HFFc6 (cell line): ENCODE measurements at places on chromosomes 2 and 18.

DNA sequence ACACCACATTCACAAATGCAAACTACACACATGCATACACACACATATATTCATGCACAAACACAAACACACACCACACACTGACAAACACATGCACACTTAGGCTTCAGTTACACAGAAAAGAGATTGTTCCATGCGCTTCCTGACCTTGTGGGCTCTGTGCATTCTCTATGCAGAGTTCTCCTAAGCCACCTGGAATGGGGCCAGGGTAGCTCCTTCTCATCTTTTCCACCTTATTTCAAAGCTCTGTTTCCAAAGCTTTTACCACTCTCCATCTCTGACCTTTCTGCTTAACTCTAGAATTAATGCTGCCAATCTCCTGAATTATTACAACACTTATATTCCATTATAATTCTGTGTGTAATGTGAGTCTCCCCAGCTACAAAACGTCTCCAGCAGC lies 522.3 kb upstream of the MYT1L start:
- no peak for DNase-seq

GRCh38 chr2:217899231-217900009 lies 103.4 kb downstream of the TNS1 start:
- peak; percentile 88 for DNase-seq

GRCh38 chr2:903223-903900 lies 47.3 kb upstream of the SNTG2 start:
- DNase-seq: no peak

- DNase-seq: no peak
These were observed 845 bp downstream of the CFAP210 start for GRCh38 chr2:169693360-169693759.

DNA sequence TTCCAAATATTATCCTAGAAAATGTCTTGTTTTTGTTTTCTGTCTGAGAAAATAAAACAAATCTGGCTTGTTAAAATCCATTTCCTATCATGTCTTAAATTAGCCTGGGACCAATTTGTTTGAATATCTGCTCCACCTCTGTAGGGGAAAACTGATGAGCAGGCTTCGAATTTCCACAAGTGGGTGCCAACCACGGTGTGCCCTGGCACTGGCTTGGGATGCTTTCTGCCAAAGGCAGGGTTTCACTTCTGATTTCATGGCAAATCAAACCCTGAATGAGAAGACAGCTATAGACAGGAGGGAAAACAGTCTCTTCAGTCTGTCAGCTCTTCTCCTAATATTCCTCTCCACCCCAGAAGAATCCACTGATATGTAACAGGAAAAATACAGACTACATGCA lies 33.7 kb upstream of the STAT4 start:
- DNase-seq: no peak

GRCh38 chr2:171837736-171838135 lies 56.3 kb downstream of the SLC25A12 start:
- no peak for DNase-seq

DNA sequence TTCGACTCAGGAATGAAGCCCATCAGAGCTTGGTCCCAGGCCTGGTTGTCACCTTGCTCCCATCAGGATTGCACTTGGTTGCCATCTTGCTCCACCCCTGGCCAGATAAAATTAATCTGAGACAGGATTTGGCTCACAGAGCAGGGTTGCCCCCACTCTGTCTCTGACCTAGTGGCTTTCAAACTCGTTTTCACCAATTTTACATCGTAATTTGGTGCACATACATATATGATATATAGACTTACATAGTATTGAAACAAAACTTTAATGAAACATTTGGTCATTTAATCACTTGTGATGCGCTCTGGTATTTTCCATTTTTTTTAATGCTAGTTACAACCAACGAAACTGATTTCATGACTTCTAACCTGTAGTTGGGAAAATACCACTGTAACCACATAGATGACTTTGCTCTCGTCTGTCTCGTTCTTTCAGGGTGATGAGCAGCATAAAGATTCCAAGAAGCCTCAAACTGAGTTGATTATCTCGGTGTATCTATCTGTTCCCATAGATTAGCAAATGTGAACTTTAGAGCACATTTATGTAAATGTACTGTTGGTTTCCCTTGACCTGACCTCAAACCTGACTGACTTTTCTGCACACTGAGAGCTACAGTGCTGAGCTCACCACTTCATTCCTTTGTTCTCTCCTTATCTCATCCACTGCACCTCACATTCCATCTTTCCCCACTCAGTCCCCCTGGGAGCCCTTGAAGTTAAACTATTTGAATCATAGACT lies 30.5 kb upstream of the PLB1 start:
- DNase-seq: peak; percentile 36

DNA sequence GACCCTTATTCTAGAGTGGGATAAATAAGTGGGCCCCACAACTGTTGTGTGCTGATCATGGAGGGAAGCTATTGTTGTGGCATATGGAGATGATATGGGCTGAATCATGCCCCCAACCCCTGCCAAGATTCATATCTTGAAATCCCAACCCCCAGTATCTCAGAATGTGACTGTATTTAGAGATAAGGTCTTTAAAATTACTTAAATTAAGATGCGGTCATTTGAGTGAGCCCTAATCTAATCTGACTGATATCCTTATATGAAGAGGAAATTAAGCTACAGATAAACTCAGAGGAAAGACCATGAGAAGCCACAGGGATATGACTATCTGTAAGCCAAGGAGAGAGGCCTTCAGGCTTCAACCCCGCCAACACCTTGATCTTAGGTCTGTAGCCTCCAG lies 188.3 kb upstream of the RND3 start:
- DNase-seq: no peak

- no peak for DNase-seq
These were observed 27.4 kb upstream of the MTIF2 start for GRCh38 chr2:55296393-55296792.

DNA sequence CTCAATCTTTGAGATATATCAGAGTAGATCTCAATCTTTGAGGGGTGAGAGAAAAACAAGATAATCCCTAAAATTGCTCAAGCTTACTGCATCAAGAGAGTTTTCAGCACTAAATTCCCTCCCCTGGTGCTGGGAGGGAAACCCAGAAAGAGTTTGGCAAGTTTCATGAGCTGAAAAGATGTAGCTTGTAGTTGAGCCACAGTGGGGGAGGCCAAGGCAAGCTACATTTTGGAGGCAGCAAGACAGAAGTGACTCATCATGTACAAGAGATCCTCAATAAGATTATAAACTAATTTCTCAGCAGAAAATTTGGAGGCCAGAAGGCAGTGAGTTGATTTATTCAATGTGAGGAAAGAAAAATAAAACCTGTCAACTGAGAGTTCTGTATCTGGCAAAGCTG lies 308.2 kb downstream of the PIEZO2 start:
- no peak for DNase-seq

DNA sequence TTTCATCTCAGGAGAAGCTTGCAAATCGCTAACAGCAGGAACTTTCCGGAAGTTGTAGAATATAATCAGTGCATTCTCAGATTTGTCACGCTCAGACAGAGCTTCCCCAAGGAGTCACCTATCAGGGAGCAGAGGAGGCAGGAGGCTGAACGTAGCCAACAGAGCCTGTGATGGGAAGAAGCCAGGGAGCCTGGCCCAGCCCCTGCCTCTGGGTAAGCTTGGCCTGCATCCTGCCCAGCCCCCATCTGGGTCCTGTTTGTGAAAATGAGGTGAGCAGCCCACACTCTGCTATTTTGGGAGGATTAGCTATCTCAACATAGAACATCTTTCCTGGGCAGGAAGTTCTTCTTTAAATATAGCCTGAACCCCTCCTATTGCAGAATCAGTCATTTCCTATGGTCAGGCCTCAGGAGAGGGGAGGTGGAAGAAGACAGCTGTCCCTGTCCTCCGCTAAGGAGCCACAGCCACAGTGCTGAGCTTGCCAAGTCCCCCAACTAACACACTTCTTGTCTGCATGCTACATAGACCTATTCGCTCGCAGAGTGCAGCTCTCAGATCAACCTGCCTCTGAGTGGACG lies 19.2 kb upstream of the PKDCC start:
- no peak for DNase-seq

DNA sequence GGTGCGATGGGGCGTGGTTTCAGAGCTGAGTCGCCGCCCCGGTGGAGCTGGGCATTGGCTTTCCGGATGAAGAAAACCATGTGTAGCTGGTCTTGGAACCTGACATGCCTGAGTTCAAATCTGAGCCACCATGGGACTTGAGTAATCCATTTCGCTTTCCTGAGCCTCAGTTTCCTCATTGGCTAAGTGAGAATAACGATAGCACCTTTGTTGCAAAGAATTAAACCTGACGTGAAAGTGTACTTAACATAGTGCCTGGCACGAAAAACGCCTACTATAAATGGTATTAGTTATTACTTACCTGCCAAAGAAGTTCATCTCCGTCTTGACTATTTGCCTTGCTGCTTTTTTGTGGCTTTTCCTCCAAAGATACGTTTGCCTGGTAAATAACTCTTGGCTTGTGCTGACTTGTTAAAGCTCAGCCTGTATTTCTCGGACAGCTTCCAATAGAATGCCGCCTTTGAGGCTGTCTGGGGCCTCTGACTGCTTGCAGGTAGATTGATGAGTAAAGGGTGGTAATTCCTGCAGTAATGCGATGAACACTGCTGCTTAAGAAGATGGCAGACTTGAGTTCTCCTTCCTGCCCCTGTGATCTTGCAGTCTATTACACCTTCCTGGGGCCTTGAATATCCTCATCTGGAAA lies 1.3 kb downstream of the CDCA7 start:
- DNase-seq: no peak

DNA sequence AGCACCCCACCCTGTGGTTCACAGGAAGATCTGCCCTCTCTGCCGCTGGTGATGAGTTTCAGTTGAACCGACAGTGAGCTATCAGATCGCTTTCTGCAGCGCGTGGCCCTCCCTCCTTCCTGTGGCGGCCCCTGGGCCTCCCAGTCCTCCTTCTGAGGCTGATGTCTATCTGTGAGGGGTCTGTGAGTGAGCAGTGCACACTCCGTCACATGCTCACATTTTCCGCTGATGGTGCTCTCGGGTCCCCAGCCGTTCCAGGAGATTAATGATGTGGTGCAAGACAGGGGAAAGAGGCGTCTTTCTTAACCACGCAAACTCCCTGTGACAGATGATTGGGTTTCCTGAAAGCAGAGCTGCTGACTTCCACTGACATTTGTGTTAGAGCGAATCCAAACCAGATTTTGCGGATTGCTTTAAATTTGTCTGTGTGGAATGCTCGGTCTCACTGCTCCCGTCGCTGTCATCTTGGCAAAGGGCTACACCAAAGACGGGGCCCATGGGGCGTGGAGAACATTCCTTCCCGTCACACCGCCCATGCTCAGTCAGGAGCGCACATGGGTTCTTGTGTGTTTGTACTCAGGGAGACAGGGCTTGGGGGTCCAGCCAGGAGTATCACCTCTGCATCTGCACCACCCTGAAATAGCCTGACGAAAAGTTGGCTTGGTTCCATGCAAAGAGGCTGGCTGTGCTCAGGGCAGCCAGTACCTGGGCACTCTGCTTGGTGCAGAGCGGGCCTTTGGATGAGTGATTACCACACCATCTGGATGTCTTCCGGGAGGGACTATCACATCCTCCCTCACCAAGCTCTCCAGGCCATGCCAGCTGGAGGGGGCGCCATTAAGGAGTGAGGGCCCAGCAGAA lies 154.7 kb upstream of the HS6ST1 start:
- peak; percentile 47 for DNase-seq

DNA sequence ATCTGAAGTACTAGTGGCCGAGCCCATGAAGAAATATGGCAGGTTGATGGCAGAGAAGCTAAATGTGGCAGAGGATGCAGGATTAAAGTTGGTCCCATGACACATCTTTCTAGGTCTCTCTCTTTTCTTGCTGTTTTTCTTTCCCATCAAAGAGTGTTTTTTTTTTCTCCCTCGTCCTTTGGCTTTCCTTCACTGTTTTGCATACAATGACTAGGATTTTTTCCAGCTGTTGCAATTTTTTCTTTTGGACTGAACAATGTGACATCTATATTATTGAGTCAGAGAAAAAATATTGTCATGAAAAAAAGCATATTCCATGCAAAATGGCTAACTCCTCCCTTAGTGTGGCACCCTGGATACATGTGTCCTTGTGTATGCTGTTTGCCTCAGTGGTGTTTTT lies 939.5 kb upstream of the FANCL start:
- DNase-seq: no peak

DNA sequence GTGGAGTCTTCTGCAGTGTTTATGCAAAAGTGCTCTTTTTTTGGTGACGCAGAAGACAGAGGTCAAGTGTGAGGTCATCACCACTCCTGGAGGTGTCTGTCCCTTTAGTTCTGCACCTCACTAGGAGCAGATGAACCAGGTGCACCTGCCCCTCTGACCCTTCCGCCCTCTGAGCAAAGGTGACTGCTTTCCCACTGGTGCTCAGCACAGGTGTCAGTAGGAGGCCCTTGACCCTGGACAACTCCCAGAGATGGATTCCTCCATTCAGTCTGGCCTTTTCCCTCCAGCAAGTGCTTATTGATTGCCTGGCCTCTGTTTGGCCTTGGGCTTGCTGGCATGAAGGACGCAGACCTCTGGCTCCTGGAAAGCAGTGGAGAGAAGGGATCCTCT lies 8.7 kb upstream of the SLC4A3 start:
- DNase-seq: no peak

DNA sequence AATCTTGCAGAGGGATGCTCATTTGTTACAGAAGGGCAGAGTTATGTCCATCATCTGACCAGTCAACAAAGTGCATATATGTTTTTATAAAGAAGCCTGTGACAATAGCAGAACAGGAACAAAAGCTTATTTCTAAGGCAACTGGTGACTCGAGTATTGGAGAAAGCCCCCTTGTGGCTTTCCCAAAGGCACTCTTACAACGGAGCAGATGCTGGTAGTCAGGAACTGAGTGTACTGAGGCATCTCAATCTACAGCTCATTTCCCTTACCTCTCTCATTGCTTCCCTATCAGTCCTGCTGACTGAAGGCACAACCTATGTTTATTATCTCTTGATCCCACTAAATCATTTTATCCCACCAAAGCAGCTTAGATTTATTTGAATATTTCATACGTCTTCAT lies 557.1 kb upstream of the CHAC2 start:
- DNase-seq: no peak
